ENCODE measurements at places on chromosomes 6 and 20.

GRCh38 chr6:128244751-128245405 is 275.5 kb downstream of the PTPRK start:
- DNase-seq: no peak

GRCh38 chr20:31690124-31690666 is 32.5 kb downstream of the BCL2L1 start:
- no peak for DNase-seq

DNA sequence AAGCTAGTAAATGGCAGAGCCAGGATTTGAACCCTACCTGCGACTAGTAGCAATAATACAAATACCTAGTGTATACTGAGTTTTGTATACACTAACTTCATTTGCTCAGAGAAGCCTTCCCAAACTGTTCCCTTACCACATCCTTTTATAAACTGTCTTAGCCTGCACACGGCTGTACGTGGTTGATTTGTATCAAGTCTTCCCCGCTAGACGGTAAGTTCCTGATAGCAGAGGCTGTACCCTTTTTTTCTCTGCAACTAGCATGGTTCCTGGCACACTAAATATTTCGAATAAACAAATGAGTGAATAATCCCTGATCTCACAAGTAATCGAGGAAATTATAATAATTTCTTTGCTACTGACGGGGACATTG is 636 bp downstream of the RTF2 start:
- DNase-seq: peak; percentile 2

DNA sequence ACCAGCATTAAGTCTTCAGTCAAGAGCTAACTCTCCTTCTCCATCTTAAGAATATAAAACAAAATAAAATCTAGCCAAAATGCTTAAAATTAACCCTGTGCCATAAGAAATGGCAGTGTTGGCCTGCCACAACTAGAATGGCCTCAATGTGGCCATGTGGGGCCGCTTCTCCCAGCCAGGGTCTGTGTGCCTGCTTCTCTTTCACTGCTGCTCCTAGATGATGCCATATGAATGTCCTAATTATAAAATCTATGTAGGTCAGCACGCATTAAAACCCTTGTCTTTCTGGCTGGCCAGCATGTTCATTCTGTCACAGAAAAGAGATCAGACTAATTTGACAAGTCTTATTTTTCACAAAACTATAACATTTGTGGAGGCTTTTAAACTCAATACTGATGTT is 102.6 kb downstream of the C6orf118 start:
- DNase-seq: no peak

DNA sequence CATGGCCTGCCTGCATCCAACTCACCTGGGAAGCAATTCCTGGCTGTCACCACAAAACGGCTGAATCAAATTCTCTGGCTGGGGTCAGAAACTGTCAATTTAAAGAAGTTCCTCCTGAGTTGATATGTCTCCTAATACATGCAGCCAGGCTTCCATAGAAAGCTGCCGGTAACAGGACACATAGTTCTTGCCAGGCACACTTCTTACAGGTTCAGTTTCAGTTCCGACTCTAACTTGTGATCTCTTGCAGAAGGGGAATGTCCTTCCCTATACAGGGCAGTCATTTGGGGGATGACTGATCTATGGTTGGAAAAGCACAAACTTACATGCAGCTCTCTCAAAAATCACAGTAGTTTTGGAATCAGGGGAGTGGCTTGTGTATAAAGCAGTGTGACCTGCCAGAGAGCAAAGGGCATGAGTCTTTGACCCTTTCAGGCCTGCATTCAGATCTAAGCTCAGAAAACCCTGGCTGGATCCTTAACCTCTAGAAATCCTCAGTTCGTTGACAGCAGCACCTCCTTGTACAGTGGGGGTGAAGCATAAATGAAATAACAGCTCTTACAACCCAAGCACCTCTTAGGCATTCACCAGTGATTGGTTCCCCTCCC is 195.6 kb downstream of the SCP2D1 start:
- no peak for DNase-seq

GRCh38 chr20:4898282-4899244 is 102.7 kb downstream of the SLC23A2 start:
- no peak for DNase-seq

DNA sequence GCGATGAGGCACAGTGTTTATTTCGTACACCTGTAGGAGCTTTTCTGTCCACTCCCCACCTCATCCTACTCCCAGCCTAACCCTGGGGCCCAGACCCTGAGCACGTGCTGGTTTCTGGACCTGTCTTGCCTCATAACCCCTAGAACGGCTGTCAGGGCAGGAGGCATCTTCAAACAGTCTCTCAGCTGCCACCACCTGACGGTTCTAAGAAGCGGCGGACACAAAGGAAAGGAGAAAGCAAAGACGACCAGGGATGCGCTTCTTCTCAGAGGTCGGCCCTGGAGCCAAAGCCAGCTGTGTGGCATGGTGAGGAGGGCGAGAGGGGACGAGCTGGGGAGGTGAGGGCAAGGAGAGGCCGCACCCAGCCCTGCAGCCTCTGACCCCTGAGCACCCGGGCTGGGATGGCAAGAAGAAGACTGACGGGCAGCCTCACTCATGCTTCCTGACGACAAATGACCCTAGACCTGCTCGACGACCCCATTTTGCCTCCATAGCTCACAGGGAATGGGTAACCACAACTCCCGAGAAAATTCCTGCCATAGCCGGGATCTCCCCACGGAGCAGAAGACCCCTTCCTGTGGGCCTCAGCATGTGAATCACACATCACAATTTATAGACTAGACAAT is 62.1 kb downstream of the WDR27 start:
- no peak for DNase-seq

DNA sequence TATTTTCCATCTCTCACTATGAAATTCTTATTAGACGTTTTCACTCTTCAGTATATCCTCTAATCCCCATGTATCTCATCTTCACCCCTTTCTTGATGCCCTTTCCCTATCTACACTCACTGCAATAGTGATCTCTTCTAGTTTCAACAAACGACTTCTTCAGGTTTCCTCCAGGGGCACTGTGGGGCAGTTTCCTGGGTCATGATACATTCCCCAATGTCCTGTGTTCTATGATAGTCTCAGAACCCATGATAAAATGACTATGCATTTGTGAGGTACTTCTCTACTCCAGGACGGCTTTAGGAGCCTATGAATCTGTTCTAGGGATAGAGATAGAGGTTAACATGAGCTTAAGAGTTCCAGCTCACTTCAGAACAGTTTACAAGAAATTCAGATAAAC is 183.3 kb downstream of the FOXC1 start:
- no peak for DNase-seq

DNA sequence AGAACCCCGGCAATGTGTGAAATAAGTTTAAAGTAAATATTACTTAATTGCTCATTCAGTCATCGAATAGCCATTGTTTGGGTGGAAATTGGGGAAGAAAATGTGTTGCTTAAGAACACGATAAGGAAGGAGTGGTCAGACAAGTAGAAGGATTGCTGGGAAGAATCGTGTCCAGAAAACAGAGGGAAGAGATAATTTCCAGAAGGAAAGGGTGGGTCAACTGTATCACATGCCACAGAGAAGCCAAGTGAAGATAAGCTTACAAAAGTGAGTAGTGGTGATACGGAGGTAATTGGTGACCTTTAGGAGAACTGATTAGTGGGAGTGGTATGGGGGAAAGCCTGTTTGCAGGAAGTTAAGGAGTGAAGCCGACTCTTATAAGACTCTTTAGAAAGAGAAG is 306.2 kb downstream of the SOX4 start:
- DNase-seq: no peak

- no peak for DNase-seq
These were observed 46.8 kb downstream of the EIF2S2 start for GRCh38 chr20:34065260-34065659.
